Glomerular endothelial cell (primary cell): ENCODE measurements at places on chromosomes 7 and 10.
A peak's percentile ranks its signal among the peaks of the same experiment; 100 is the strongest.

- DNase-seq: no peak
These were observed 940.7 kb downstream of the NRG3 start for GRCh38 chr10:82815680-82816079.

- no peak for DNase-seq
These were observed 346.8 kb upstream of the ETV1 start for GRCh38 chr7:14336256-14336655.

DNA sequence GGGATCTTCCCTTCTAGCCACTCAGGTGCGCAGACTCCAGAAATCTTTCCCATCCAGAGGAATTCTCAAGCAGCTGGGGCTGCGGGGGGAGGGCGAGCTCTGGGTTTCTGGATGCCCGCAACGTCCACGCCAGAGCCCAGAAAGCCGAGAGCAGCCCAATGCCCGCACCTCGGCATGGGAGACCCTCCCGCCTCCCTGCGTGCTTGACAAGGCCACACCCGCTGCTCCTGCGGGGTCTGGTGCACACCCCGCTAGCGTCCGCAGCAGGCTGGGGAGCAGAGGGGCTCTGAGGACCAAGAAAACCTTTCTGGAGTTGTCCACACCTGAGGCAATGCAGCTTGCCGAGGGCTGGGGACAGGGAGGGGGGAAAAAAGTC is 66.2 kb downstream of the SLC29A4 start:
- no peak for DNase-seq

DNA sequence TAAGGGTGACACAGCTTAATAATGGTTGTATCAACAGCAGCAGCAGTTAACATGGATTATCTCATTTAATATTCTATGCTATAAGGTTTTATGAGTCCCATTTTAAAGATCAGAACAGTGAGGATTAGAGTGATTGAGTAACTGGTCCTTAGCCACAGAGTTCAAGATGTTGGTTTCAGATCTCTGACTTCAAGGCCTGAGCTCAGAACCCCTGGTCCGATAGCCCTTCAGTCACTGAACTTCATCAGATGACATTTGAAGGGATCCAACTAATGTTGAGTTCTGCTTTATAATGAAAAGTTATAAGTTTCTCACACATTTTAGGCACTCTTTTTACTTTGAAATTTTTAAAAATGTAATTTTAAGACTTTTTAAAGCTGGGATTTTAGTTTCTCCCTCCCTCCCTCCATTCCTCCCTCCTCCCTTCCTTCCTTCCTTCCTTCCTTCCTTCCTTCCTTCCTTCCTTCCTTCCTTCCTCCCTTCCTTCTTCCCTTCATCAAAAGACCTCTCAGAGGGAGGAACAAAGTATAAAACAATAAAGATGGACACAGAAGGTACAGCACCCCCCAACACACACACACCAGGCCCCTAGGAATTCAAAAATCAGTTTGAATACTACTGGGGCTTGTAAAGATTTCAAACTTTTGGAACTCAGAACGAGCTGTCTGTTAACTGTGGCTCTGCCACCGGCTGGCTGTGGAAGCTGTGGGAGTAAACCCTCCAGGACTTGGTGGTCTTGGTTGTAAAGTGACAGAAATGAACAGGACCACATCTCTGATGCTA is 206.9 kb upstream of the AGK start:
- DNase-seq: no peak

- DNase-seq: peak; percentile 44
These were observed 149.5 kb upstream of the MINDY3 start for GRCh38 chr10:16009785-16010184.

GRCh38 chr7:71191771-71192170 is 59.8 kb downstream of the GALNT17 start:
- DNase-seq: no peak

GRCh38 chr10:10798102-10798863 is 219.4 kb upstream of the CELF2 start:
- DNase-seq: no peak

DNA sequence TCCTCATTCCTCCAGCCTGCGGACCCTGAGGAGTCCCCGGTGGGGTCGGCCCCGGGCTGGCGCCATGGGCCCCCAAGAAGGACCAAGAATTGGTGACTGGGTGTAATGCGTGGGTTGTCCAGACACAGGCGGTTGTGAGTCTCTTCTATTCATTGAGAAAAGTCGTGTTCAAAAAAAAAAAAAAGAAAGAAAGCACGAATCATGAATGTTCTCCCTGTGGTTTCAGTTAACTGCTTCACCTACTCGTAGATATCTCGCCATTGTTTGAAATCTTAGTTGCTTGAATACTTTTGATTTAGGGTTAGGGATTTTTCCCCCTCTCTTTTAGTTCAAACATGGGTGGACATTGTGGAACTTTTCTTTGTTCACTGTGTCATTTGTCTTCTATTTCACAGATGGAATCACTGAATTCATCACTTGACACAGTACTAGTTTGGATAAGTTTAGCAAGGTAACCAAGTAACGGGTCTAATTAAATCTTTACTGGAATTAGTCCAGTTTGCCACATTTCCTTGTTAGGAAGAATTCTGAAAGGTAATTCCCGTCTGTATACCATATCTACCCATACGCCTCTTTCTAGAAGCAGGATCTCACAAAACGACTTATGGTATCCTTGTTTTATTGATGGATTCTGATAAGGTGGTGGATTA is 775 bp downstream of the STARD3NL start:
- no peak for DNase-seq

- DNase-seq: no peak
These were observed 66.6 kb upstream of the ABLIM1 start for GRCh38 chr10:114724716-114725106.

DNA sequence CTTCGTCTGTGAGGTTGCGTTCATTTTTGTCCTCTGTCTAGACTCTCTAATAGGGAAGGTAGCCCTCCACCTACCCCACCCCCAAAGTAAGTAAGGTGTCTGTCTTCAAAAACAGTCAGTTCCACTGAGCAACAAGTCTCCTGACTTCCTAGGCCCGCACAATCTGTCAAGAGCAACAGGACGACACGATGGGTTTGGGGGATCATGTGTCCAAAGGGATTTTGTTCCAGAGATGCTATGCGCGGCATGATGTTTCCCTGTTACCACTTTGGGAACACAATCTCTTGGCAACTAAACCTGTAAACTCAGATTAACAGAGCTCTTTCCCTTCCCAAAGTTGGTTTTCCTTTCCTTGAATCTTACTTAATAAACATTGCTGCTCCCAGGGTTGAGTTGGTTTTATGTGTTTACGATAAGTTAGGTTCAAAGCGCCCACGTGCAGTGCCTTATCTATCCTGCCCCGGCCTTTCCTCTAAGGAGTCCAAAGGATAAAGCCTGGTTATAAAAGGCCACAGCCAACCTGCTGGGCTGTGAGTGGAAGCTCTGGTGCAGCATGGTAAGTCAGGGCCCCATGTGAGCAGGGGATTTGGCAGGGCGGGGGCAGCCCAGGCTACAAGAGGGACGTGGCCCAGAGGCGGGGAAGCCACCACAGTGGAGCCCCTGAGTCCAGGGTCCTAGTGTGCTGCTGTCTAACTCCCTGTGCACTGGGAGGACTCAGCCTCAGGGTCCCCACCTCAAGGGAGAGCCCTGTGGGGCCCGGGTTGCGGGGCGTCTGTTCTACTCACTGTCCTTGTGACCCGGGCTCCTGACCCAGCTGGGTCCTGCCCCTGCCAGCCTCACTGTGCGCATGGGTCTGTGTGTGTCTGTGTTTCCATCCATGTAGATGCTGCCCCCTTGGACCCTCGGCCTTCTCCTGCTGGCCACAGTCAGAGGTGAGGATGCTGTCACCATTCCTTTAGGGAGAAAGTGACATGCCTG is at the start of gene PNLIPRP2:
TSS of gene PNLIPRP2 (plus strand) at position 531 of the 978 bp plus-strand sequence.
- no peak for DNase-seq

DNA sequence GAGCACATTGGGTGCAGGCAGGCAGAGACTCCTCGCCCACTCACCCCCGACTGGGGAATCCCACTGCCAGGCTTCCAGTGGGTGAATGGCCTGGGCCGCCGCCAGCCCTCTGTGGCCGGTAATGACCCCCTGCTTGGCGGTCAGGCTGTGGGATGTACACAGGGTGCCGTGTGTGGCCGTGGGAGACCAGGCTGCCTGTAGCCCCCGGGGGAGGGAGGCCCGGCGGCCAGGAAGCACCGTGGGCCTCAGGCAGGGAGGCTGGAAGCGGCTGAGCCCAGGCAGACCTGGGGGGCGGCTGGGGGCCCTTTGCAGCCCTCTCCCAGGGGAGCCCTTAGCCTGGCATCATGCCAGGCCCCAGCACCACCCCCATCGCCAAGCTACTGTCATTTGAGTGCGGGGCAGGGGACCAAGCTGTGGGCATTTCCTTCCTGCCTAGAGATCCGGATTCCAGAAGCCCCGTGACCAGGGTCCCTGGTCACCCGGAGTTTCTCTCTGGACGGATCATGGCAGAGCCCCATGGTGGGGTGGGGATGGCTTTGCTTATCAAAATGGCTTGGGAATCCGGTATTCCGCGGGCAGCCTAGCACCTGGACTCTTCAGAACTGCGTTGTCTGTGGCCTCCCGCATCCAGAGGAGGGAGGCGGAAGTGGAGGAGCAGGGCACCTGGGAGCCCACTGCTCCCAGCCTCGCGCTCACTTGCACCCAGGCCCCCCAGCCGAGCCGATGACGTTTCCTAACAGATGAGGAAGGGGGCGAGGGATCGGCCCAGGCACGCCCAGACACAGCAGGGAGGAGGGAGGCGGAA is 1.1 kb downstream of the TTYH3 start:
- DNase-seq: no peak
